Left renal cortex interstitium (tissue), 4 donors: ENCODE measurements at places on chromosomes 13 and 19. TPM values are rescaled to one million over a fixed set of nuclear protein-coding genes. Genes with fewer than 3 reads are reported as not detected.

C19orf85 gene
- polyA plus RNA-seq, result not detected

LRG1 gene
- polyA plus RNA-seq, result 1.5 TPM

NKPD1 gene
- 0.39 TPM for polyA plus RNA-seq

MUC16 gene
- 0.03 TPM for polyA plus RNA-seq

UNC13A gene
- polyA plus RNA-seq, result 0.16 TPM

NAPSA gene
- 9.1 TPM for polyA plus RNA-seq

CACNG7 gene
- 0.99 TPM for polyA plus RNA-seq

ZNF491 gene
- polyA plus RNA-seq, result 3.4 TPM

PRODH2 gene
- 27.5 TPM for polyA plus RNA-seq

OR10H1 gene
- polyA plus RNA-seq, result 0.05 TPM

NCR1 gene
- polyA plus RNA-seq, result 0.30 TPM

TGFBR3L gene
- polyA plus RNA-seq, result 1.3 TPM

ATP8A2 gene
- 5.7 TPM for polyA plus RNA-seq

DCT gene
- 0.18 TPM for polyA plus RNA-seq

KPTN gene
- polyA plus RNA-seq, result 12.3 TPM

ELOF1 gene
- 56.5 TPM for polyA plus RNA-seq

PINLYP gene
- 25.7 TPM for polyA plus RNA-seq

FUT3 gene
- polyA plus RNA-seq, result 0.32 TPM

ZNF709 gene
- polyA plus RNA-seq, result 9.9 TPM

PCSK4 gene
- 5.3 TPM for polyA plus RNA-seq

PSG2 gene
- polyA plus RNA-seq, result 0.16 TPM

ERICH6B gene
- 3.3 TPM for polyA plus RNA-seq

ZNF134 gene
- polyA plus RNA-seq, result 26.2 TPM

TMEM91 gene
- polyA plus RNA-seq, result 7.7 TPM

ZNF726 gene
- polyA plus RNA-seq, result 13.5 TPM

TECR gene
- 133 TPM for polyA plus RNA-seq
